ENCODE measurements at places on chromosomes 12 and 14.

GRCh38 chr12:80716696-80717469 lies at the start of gene MYF5:
MYF5 (plus strand) TSS chr12:80716912; CDS start chr12:80717064, 152 bp downstream.
- DNase-seq, result no peak

- no peak for DNase-seq
These were observed 217.7 kb upstream of the DCN start for GRCh38 chr12:91400271-91400670.

DNA sequence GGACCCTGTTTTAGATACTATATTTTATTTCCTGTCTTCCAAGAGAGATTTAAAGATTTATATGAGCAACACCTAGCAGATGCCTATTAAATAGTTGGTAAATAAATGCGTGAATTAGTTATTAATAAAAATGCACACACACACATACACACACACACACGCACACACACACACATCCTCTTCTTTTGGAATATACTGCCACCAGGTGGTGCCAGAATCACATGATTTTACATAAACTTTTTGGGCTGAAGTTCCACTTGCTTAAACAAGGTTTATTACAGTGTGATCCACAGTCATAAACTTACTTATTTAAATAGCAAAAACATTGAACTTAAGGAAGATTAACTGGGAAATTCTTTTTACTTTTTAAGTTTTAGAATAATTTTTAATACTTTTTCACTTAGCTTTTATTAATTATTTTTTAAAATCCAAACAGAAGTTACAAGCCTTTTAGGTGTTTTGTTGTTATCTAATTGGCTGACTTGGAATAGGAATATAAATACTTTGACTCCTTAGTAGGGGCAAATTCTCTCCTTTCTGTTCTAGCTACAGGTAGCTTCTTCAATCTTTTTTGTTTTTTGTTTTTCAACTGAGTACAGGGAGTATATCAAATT lies 17.5 kb downstream of the RAD51B start:
- peak; percentile 91 for DNase-seq

DNA sequence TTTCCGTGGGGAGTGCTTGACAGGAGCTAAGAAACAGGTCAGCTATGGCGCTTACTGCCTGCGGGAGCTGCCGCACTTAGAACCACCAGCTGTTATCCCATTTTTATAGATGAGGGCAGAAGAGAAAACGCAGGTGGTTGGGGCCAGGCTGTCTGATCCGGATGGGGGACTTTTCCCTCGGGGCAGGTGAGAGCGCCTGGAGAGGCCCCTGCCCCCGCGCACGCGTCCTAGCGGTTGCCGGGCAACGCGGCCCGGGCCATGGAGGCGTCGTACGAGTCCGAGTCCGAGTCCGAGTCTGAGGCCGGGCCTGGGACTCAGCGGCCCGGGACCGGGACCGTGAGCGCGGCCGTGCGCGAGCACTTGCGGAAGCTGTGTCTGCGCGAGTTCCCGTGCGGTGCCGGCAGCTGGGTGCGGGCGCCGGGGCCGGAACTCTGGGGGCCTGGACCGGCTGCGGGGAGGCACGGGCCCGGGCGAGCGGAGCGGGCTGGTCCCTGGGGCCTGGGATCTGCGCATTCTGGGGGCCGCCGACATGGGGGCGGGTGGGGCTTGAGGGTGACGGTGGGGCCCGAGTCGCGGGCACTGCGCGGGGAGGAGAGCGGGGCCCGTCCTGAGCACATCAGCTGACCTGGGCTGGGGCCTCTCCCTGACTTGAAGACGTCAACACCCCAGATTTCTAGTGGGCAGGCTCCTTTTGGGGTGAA lies at the start of gene LRRC43:
Gene LRRC43, plus strand, starts transcription at position 237 of the 701 bp plus-strand sequence. Its CDS starts 22 bp downstream, at position 259.
- DNase-seq, result peak; percentile 39

- no peak for DNase-seq
These were observed 11.0 kb upstream of the DHRS4 start for GRCh38 chr14:23942587-23942986.

DNA sequence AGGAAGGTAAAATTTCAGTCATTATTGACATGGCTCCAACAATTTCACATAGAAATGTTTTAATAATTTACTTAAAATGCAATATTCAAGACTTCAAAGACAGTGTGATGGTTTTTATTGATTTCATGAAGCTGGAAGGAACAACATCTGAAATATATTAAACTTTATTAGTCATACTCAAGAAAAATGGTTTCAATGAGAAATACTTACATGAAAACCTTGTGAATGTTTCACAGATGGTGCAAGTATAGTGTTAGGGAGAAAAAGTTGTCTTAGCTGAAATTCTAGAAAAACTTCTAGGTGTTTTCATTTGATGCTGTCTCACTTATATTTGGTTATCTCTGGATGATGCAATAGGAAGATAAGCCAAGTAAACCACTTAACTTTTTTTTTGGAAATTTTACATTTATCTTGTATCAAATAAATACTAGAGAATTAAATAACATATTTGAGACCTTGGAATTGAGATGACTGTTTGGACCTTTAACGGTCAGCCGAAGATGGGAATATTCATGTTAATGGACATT lies 65.5 kb downstream of the PELI2 start:
- DNase-seq, result no peak

GRCh38 chr12:75438059-75438754 lies 42.3 kb upstream of the GLIPR1 start:
- DNase-seq, result no peak

- no peak for DNase-seq
These were observed 746.8 kb downstream of the DIO2 start for GRCh38 chr14:79464468-79464867.

DNA sequence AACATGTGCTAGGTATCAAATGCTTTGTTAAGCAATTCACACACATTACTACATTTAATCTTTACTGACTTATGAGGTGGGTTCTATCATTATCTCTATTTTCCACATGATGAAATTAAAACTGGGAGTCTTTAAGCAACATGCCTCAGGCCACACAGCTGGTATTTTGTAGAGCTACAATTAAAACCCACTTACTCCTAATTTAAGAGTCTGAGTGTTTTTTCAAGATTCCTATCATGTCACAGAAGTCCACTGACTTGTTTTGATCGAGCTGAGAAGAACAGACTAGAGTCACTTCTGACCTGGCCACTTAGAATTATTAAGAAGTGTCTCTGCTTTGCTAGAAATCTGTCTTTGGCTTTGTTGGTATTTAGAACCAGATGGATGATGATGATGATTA lies 670.7 kb downstream of the NRXN3 start:
- no peak for DNase-seq

DNA sequence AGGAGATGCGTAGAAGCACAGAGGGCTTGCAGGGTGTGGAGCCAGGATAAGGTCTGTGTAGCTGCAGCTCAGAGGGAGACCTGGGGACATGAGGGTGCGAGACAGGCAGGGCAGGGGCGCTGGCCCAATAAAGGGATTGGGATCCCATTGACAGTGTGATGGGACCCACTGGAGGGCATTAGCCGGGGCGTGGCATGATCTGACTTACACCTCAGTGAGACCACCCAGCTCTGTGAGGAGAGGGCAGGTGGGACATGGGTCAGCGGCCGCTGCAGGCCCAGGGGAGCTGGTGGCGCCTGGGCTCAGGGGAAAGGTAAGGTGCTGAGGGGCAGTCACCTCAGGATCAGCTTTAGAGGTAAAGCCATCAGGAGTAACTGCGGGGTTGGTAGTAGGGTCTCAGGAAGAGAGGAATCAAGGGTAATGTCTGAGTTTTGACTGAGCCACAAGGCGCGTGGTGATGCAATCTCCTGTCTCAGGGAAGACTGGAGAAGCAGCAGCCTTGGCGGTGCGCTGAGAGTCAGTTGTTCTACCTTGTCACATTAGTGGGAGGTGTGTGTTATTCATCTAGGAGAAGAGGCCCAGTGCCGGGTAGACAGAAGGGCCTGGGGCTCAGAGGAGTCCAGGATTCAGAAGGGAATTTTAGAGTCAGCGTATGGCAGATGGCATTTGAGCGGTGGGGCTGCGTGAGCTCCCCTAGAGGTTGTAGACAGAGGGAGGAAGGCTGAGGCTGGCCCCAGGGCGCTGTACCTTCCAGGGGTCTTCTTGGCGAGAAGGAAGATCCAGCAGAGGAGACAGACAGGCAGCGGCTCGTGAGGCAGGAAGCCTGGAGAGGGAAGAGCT lies 30.8 kb upstream of the BDKRB2 start:
- DNase-seq, result no peak

DNA sequence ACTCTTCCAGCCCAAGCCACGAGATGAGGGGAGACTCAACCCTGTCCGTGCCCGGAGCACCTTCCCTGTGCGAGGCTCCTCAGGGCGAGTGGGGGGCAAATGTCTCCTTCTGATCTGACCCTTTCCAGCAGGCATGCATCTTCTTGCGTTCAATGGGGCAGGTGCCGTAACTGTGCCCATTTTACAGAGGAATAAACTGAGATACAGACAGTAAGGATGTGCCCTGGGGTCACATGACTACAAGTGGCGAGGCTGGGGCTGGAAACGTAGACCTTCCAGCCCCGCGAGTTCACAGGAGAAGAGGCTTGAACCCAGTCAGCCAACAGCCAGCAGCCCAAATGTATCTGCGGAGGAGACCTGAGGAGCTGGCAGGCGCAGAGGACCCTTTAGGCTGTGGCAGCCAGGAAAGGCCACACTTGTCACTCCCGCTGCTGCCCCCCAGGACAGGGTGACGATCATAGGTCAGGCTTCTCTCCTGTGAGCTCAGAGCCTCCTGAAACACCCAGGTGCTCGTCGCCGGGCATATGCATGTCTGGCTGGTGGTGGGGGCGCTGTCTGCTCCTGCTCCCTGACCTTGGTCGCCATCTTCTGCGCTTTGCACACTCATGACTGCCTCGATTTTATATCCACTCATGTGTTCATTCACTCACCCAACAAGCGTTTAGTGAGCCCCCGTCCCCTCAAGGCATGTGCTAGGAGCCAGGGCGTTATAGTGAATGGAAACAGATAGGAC lies 41.7 kb downstream of the CCDC88C start:
- DNase-seq, result no peak

GRCh38 chr14:67417633-67418032 lies 5.7 kb upstream of the PLEK2 start:
- no peak for DNase-seq

Measured in T47D (cell line).